Stimulated activated CD8-positive, alpha-beta memory T cell treated with anti-CD3 and anti-CD28 coated beads, Interleukin-4, amount 100 ng/mL, for 24 hours (primary cell): ENCODE measurements at places on chromosomes 3 and 15.

- no peak for DNase-seq
Observed at GRCh38 chr15:59594493-59594942, 17.1 kb upstream of the GCNT3 start.

DNA sequence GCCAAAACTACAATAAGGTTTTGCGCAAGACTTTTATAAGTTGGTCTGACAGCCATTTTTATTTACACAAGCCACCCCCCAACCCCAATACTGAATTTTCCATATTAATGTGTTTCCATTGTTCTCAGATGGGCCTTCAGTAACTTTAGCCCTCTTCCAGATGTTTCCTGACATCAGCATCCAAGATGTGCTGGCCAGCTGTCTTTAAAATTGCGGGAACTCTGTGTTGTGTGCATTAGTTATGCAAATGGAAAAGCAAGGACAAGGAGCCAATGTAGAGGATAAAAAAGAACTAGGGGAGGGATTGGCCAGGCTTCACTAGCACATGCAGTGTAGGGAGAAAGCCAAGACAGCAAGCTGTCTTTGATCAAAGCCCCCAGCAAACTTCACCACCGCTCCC, 45.4 kb downstream of the COMMD2 start:
- no peak for DNase-seq

DNA sequence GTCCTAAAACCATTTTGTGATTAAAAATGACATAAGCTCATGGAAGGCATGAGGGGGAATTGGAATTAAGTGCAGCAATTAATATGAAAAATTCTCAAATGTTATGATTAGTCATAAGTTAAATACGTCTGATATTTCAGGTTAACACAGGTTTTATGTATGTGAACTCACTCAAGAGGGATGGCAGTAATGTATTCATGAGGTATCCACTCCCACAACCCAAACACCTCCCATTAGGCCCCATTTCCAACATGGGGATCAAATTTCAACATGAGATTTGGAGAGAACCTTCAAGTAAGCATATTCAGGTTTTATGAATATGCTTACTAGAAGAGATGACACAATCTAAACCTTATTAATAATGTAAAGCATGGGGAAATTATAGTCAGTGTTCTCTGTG, 41.6 kb upstream of the IL20RB start:
- no peak for DNase-seq

DNA sequence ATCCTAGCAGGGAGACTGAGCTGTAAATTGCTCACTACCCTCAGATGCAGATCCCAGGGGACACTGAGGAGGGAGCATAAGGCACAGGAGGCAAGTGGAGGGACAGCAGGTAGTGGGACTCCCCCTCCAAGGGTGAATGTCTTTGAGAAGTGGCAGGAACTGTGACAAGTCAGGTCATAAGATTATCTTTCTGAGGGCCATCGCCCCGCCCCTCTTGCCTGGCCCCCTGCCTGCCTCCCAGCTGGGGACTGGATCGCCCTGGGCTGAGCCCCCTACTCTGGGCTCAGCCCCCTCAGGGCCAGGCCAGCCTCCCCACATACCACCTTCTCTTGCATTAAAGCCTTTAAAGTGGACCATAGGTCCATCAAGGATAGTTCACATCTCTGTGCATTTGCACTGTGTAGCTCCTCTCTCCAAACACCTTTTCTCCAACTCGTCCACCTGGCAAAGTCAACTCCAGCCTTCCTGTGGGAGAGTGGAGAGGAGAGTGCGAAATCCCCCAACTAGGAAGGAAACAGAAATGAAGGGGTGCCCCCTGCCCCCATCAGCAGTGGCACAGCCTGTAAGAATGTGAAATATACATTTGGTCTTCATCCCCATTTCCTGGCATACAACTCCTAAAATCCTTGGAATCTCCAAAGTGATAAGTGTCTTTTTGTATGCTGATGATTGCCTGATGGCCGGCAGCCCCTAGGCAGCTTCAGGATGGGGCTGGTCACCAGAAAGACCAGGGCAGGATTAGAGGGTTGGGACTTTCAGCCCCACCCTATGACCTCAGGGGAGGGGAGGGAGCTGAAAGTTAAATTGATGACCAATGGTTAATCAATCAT, 14.7 kb downstream of the PIF1 start:
- DNase-seq = no peak

DNA sequence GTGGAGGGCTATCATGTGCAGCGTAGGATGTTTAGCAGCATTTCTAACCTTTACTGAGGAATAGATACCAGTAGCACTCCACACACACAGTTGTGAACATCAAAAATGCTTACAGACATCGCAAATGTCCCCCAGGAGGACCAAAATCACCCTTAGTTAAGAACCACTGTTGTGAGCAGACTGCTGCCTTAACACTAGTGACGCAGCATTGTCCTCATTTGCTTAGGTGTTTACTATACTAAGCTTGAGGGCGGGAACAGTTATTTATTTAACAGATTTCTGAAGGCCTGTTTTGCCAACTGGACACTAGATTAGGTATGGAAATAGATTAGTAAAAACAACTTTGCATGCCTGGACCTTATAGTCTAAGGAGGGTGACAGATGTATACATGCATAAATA, 2.3 kb downstream of the PPP2R3A start:
- DNase-seq = no peak

DNA sequence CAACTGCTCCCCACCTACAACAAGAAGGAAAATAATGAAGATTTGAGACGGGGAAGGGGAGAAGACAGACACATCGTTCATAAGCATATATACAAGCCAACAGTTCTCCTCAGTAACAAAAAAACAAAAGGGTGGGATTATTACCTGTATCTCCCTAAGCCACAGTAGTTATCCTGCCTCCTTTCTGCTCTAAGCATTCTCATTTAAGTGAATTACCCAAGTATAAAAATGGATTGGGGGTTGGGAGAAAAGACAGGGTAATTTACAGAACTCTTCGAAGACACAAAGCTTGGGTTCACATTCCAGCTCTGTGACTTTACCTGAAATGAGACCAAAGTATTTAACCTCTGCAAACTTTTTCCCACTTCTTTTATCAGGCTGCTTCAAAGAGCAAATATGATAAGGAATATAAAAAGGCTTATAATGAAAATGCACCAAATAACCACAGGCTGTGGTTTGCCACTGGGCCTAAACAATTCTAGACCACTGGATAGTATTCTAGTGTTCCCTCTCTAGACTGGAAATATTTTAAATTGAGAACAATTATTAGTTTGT, 64.4 kb downstream of the UACA start:
- no peak for DNase-seq

- no peak for DNase-seq
Observed at GRCh38 chr3:46852839-46853355, 10.3 kb downstream of the MYL3 start.

DNA sequence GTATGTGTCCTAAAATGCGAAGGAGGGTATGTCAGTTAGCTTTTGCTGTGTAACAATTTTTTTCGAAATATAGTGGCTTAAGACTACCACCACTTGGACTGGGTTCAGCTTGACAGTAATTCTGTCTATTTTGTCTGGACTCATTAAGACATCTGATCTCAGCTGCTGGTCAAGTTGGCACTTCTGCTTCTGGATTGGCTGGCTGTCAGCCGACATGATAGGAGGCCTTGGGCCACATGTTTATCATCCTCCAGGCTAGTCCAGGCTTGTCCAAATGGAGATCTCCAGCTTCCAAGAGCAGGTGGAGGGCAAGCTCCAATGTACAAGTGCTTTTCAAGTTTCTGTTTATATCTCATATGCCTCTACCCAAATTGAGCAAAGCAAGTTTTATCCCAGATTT, 95.9 kb downstream of the GALK2 start:
- DNase-seq = no peak

GRCh38 chr3:12117473-12117872, 41.2 kb downstream of the TIMP4 start:
- DNase-seq = no peak

- DNase-seq = no peak
Observed at GRCh38 chr15:38019066-38019465, 84.6 kb downstream of the TMCO5A start.

GRCh38 chr3:195189821-195190220, 81.1 kb downstream of the XXYLT1 start:
- DNase-seq = no peak

GRCh38 chr3:158712443-158712842, 19.8 kb downstream of the RARRES1 start:
- no peak for DNase-seq

GRCh38 chr3:136932523-136932922, 25.3 kb upstream of the IL20RB start:
- no peak for DNase-seq

DNA sequence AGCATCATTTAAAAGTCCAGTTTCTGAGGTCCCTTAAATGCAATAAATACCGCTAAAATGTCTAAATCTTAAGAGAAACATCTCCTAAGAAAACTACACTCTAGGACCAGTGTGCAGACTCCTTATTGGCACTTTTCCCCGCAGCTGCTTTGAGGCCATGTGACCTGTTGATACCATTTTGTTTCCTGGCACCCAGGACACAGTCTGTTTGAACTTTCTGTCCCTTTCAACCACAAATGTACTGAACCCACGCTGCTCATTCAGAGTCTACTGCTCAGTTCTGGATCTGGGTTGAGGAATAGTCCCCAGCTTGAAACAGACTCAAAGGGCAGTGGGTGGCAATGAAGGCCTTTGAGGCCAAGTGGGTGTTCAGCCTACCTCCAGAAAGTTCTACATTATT, 17.1 kb downstream of the LDHAL6B start:
- no peak for DNase-seq

DNA sequence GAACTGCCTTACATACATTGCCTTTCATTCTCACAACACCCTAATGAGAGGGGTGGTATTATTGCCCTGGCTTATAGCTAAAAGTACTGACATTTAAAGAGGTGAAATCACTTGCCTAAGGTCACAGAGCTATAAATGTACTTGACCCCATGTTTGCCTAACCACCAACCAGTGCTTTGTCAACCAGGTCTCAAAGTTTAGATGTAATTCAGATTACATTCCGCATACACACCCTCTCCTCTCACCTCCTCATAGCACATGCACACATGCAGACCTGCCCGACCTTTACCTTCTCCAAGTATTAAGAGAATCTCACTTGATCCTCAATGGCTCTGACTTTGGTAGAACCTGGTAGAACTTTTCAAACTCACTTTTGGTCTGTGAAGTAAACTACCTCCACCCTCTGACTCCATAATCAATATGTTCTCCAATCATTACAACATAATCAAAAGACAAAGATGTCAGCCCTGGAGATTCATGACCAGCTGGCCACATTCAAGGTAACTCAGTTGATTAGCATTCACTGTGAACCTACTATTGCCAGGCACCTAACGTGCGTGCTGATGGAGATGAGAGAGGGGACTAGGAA, 63.2 kb upstream of the HES1 start:
- DNase-seq = no peak

DNA sequence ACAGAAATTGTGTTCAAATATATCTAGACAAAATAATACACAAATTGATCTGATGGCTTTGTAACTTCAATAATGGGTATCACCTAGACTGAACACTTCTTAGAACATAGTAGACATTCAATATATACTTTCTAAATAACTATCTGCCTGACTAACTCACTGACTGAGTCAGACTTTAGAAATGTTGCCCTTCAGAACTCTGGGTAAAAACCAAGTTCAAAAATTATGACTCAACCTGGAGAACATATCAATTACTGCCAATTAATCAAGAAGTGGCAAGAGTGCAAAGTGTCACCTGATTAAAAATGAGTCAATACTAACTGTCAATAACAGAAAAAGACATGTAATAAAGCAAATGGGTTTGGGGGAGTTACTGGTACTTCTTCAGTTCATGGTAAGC, 144.6 kb upstream of the TMCO5A start:
- no peak for DNase-seq

DNA sequence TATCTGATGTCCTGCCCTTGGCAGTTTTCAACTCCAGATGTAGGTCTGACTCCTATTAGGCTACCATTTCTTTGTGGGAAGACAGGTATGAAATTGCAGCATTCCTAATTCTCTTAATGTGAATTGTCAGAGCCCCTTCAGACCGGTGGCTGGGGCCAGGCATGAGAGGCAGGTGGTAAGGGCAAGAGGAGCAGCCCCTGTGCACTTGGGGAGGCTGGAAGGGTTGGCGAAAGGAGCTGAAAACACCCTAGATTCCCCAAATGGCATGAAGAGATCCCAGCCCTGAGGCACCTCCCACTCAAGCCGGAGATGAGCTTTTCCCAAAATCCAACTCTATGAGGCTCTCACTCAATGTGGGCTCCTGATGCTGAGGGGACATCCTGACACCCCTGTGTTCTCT, 453.2 kb downstream of the NR2F2 start:
- DNase-seq = no peak

DNA sequence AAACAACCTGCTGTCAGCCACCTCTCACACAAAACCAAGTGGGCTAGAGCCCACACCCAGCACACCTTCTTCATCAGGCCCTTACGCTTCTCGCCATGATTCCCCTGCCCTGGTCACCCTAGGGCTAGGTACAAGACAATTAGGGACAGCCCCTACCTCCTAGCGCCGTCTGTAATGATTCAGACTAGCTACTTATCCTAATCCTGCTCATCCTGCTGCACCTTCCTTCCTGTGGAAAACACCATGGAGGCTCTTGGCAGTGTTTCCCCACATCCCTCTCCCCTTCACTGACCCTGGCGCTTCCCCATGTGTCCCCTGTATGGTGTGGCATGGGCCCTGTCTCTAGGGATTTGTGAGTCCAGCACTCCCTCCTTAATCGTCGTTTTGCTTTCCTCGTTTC, 39.6 kb upstream of the ICE2 start:
- DNase-seq = no peak

DNA sequence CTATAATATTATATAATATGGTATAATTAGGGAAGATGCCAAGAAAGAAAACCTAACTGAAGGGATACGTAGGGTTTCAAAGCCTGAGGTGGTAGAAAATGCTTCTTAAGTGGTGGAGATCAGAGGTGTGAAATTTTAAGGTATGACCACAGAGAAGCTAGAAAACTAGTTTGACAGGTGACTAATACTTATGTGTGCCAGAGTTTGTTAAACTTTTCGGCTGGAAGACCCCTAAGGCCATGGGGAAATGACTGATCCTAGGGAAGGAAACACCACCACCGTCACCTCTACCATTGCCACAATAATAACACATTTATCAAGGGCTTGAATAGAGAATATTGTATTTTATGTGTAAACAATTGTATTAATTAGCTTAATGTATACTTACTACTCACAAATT, 261.4 kb upstream of the GBE1 start:
- DNase-seq = no peak

- no peak for DNase-seq
Observed at GRCh38 chr15:69027976-69028518, 13.6 kb downstream of the NOX5 start.
